ENCODE measurements at places on chromosomes 3 and 15. TPM values are rescaled to one million over a fixed set of nuclear protein-coding genes. Genes with fewer than 3 reads are reported as not detected.
A peak's percentile ranks its signal among the peaks of the same experiment; 100 is the strongest.

Gene FHIT
- polyA plus RNA-seq, result 2.1 TPM

Gene SLC9A9
- polyA plus RNA-seq, result 1.8 TPM

Gene GREM1
- 0.68 TPM for polyA plus RNA-seq

Gene CLEC3B
- 24.6 TPM for polyA plus RNA-seq

- no peak overlapping the region for H3K27ac ChIP-seq
- no peak overlapping the region for H3K4me3 ChIP-seq
- peaks cover 28% of the 10 kb centered on the region for H3K4me1 ChIP-seq
- H3K27me3 ChIP-seq, result no peaks in the 10 kb centered on the region
These were observed 120.8 kb downstream of the RFTN1 start for GRCh38 chr3:16392717-16393116.

GRCh38 chr15:99426431-99427105 lies 139.2 kb upstream of the MEF2A start:
- H3K4me3 ChIP-seq, result no peak overlapping the region
- H3K4me1 ChIP-seq, result peaks cover 18% of the 10 kb centered on the region
- H3K27ac ChIP-seq, result peak overlapping the region; percentile 76
- no peak for DNase-seq
- no peaks in the 10 kb centered on the region for H3K27me3 ChIP-seq
- no peaks in the 10 kb centered on the region for H3K36me3 ChIP-seq

GRCh38 chr3:58013973-58014649 lies 5.9 kb downstream of the FLNB start:
- H3K27me3 ChIP-seq, result peaks cover 1% of the 10 kb centered on the region
- H3K4me1 ChIP-seq, result peaks cover 3% of the 10 kb centered on the region
- no peak overlapping the region for H3K4me3 ChIP-seq
- H3K36me3 ChIP-seq, result no peaks in the 10 kb centered on the region
- H3K27ac ChIP-seq, result no peak overlapping the region

GRCh38 chr3:192133271-192133670 lies 594.1 kb downstream of the FGF12 start:
- no peak overlapping the region for H3K4me3 ChIP-seq
- H3K4me1 ChIP-seq, result no peaks in the 10 kb centered on the region
- no peaks in the 10 kb centered on the region for H3K36me3 ChIP-seq
- no peaks in the 10 kb centered on the region for H3K27me3 ChIP-seq

DNA sequence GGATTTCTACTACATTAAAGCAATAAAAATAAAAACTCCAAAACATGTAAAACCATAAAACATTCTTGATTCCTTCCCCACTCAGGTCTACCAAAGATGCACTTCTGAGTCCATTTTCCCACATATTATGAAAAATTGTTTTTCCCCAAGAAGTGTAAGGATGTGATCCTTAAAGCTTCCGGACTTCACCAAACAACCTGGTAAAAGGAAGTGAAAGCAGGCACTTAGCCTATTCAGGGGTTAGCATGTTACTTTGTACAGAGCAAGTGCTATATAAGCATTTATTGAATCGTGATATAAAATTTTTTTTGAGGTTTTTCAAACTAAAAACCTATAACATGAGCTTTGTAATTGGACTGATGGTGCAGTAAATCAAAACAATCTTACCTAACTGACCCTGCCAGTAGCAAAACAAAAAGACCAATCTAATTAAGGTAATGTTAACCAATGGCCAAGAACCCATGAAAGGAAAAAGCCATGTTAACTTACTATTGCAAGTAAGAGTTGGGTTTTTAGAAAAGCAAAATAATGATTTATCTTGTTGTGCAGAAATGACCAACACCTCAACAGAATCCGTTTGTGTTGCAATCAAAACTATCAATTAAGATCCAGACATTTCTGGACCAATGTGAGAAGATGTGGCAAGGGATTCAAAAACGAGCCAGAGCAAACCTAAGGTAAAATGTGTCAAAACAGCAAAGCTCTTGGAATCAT lies 1.8 kb downstream of the SETD2 start:
- H3K27ac ChIP-seq, result peak overlapping the region; percentile 96
- no peaks in the 10 kb centered on the region for H3K36me3 ChIP-seq
- no peak for DNase-seq
- H3K4me1 ChIP-seq, result peaks cover 56% of the 10 kb centered on the region

- H3K27ac ChIP-seq, result no peak overlapping the region
- no peak for DNase-seq
- H3K4me3 ChIP-seq, result no peak overlapping the region
- no peaks in the 10 kb centered on the region for H3K27me3 ChIP-seq
- H3K36me3 ChIP-seq, result no peaks in the 10 kb centered on the region
- peaks cover 3% of the 10 kb centered on the region for H3K4me1 ChIP-seq
These were observed 6.7 kb downstream of the ZDHHC3 start for GRCh38 chr3:44969154-44969827.
